ENCODE measurements at places on chromosomes 1 and 21.

- DNase-seq, result no peak
Observed at GRCh38 chr1:157044326-157044725, 1.2 kb downstream of the ARHGEF11 start.

- peak; percentile 99 for DNase-seq
Observed at GRCh38 chr21:30227633-30228404, 11.9 kb upstream of the CLDN8 start.

DNA sequence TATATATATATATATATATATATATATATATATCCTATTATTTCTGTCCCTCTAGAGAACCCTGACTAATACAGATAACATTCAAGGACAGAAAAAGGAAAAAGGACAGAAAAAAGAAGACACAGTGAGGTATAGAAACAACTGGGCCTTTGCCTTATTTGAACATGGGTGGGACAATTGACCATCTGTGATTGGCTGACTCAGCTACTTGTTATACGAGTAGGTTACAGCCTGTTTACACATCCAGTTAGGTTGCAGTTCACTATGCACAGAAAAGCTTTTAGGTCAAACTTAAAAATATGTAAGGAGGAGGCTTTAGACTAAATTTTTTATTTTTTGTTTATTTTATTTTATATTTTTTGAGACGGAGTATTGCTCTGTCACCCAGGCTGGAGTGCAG is 39.8 kb upstream of the RGS8 start:
- DNase-seq, result no peak

GRCh38 chr1:97758541-97759057 is 162.2 kb downstream of the DPYD start:
- peak; percentile 0 for DNase-seq

DNA sequence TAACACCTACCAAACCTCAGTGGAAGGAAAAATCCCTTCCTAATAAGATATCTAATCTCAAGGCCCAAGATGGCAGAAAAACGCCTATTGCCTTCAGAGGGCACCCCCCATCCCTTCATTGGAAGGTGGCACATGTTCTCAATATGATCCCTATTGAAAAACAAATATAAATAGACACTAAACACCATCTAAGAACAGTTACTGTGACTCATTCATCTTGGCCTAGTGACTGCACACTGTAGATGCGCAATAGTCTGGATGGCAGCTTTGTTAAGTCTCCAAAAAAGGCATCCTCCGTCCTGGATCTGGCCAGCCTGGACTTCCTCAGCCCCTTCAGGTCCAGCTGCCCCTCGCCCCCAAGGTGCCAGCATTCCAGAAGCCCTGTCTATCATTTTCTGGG is 121.9 kb downstream of the CAPN8 start:
- DNase-seq, result no peak

DNA sequence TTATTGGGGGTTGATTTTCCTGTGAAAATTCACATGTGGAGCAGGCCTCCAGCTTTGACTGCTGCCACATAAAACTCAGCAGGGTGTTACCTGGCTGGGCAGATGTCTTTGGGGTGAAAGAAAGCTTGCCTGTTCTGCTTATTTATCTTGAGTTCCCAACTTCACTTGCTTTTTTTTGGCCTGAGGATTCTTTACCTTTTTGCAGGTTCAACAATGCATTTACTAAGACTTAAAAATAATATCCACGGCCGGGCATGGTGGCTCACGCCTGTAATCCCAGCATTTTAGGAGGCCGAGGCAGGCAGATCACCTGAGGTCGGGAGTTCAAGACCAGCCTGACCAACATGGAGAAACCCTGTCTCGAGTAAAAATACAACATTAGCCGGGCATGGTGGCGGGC is 509.1 kb downstream of the KIF26B start:
- DNase-seq, result no peak

DNA sequence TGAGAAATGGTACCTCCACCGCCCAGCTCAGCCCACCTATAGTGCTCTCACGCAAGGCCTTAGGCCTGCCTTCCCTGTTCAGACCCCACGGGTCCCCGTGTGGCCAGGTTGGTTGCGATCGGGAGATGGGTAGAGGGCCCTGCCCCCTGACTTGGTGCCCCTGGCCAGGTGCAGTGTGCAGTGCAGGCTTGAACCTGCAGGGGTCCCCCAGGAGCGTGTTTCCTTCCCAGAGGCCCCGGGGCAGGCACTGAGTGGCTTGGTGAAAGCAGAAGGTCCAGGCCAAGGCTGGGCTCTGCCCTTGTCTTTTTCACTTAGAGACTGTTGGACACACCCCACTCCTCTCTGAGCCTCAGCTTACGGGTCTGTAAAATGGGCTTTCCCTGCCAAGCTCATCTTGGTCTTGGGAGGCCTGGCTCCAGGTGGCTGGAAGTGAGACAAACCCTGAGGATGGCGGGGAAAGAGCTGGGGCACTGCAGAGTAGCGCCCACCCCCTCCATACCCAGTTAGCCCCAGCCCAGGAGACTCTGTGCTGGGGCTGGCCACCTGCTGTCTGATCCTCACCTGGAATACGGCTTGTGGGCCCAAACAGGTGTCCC is 9.3 kb upstream of the HES5 start:
- DNase-seq, result no peak

- no peak for DNase-seq
Observed at GRCh38 chr1:149916898-149917252, 769 bp downstream of the SV2A start.

- DNase-seq, result no peak
Observed at GRCh38 chr1:40781608-40781971, 2.0 kb upstream of the KCNQ4 start.

- no peak for DNase-seq
Observed at GRCh38 chr1:88658419-88658818, 25.7 kb upstream of the PKN2 start.

DNA sequence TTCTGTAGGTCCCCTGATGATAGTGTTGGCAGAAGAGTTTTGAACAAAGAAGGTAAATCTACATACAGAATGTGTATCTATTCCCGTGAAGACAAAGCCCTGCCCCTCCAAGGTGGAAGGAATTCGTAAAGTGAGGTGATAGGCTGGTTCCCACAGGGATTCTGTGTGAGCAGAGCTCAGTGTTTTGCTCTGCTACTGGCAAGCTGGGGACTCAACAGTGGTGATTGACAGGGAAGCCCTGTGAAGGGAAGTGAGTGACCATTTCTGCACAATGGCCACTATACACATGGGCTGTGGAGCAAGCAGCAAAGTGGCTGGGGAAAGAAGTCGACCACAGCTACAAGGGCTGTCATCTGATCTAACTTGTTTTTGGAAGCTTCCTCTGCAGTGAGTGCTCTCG is 90.0 kb upstream of the LRRN2 start:
- DNase-seq, result no peak

DNA sequence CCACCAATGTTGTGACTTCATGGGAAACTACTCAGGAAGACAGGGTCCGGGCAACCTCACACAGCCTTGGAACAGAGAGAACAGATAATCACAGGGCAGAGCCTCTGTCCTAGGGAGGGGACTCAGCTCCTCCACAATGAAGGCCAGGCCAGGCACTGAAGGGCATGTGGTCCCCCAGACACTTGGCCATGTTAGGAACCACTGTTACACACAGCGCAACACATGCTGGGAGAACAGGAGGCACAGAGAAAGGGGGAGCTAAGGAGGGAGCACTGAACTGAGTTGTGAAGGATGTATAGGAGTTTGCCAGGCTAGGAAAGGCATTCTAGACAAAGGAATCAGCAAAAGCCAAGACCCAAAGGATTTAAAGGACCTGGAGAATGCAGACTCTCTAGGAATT is 127.6 kb downstream of the DMRTB1 start:
- DNase-seq, result no peak

GRCh38 chr1:201917362-201918033 is 28.8 kb downstream of the SHISA4 start:
- no peak for DNase-seq

DNA sequence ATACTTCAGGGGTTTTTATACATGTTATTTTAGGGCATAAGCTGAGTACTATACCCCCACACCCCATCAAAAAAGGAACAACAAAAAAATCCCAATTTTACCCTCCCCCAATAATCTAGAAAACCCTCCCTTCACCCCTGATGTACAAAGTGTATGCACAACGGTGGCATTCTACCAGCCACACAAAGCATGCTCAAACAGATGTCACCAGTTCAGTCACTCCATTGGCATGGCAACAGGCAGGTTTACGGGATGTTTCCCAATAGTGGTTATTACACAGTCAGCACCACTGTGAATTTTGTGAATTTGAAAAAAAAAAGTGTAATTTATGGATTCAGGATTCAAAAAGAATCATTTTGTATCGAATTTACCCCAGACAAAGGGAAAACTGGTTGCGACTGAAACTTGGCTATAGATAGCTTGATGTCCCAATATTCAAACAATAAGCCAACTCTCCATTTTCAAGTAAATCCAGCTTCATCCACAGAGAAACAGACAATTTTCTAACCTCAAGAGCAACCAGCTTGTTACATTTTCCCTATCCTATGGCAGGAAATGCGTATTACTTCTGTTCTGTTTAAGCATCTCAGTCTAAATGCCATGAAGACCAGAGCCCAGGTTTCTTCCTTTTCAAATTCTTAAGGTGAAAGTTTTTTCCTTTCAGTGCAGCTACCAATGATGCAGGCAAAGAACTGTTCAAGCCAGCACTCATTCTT is 34.0 kb upstream of the SLC45A3 start:
- DNase-seq, result no peak

DNA sequence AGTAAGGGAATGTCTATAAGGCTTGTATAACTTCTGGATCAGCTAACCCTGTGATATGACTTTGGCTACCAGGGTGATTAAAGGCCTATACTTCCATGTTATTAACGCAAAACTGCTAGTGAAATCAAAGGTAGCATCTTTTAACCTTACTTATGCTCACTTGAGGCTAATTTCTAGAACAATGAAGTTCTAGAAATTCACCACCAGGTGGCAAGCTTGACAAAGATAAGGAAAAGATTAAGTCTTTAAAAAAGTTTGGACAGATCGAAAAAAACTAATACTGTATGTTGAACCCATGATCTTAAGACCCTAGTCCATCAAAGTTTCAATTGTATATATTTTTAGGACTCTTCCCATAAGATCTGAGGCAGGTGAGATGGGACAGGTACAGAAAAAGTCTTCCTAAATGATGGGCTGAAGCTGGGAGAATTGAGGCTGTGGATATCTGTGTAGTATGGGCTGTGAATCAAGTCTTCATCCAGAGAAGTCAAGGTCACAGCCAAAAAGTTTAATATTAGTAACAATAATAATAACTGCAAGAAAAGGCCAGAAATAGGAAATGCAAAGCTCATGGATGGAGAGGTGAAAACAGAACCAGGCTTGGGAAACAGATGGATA is 18.8 kb downstream of the KYAT3 start:
- DNase-seq, result no peak

DNA sequence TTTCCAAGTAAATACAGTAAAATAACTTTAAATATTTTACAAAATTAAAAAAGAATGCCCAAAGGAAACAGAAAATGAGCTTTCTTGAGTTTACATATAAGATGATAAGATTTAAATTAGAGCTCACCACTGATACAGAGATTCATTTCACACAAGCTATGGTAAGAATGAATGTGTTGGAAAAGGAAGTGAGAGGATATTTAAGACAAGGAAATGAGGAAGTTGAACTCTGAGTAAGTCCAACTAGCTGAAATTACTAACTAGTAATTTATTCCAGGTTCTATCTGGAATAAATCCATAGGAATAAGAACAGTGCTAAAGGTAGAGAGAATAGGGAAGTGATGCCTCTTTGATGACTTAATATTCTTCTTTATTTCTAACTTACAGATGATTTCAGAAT is 42.4 kb downstream of the FNBP1L start:
- no peak for DNase-seq

GRCh38 chr1:201745023-201745422 is 83.9 kb upstream of the IPO9 start:
- DNase-seq, result no peak

DNA sequence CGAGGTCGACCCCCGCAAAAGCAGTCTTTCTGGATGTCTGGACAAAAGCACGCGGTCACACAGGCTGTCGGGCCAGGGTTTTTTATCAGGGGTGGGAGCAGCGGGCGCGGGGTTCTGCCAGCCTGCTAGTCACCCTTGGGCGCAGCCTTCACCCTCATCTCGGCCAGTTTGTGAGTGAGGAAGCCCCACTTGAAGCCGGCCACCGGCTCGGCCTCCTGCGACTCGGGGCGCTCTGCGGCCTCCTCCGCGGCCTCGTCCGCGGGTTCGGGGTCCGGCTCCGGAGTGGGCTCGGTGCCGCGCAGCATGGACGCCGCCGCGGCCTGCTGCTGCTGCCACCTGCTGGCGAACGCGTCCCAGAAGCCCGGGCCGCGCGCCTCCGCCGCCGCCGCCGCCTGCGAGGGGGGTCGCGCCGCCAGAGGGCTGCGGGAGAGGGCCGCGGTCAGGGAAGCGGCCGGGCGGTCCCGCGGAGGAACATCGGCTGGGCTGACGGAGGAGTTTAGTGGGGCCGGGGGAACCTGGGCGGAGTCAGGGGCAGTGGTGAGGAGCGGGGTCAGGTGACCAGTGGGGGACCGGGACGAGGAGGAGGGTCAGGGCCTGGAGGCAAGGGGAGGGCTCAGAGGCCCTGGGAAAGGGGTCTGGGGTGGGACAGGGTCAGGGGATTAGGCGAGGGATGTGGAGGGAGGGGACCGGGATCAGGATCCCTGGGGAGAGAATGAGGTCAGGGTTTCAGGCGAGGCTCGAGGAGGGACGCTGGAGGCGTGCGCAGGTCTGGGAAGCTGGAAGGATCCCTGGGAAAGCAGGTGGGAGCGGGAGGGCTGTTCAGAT is 4.5 kb downstream of the C1orf232 start:
- no peak for DNase-seq

DNA sequence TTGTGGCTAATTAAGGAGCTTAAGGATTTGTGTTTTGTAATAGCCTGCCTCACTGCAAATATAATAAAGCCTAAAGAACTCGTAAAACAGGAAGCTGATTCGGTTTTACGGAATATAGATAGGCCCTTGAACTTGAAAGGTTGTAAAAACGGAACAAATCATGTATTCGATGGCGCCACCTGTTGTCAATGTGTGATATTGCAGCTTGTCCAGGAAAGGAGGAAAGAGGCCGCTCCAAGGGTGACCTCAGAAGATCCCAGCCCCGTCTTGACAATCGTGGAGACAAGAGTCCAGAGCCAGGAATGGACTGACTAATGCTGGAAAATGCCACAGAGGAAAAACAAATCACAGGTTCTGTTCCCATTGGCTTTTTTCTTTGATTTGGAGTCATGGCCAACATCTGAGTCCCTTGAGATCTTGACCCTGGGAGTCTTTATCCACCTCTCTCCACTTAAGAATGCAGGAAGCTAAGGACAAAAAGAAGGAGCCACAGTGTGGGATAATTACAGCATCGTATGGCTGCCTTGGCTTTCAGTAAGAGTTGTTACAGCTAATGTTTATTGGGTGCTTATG is 7.0 kb upstream of the IGSF21 start:
- DNase-seq, result peak; percentile 46

DNA sequence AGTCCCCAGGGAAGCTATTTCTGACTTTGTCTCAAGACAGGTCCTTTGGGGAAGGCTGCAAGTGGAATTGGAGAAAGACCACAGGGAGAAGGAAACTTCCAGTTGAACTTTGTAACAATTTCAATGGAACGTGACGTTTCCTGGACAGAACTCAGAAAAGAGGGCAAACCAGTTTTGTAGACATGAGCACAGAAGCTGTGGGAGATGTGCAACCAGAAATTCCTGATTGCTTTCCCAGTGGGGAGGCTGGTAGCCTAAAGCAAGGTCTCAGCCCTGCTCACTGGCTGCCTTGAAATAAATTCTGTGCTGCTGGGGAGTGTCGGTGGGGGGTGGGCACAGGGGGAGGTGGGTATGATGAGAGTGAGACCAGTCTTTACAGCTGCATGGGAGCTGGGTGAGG is 1206.7 kb upstream of the ADGRL2 start:
- DNase-seq, result peak; percentile 83

Measured in LNCaP clone FGC (cell line).